Kidney (tissue), 22 donors: ENCODE measurements at places on chromosomes 3 and 15.

- no peaks in the 10 kb centered on the region for H3K36me3 ChIP-seq
- no peak for DNase-seq
These were observed 261.0 kb downstream of the SHQ1 start for GRCh38 chr3:72587282-72587681.

GRCh38 chr15:83435202-83435601, 11.9 kb upstream of the SH3GL3 start:
- H3K27ac ChIP-seq = no peak overlapping the region
- no peak for DNase-seq
- no peaks in the 10 kb centered on the region for H3K36me3 ChIP-seq
- no peak overlapping the region for H3K4me3 ChIP-seq
- H3K4me1 ChIP-seq = no peaks in the 10 kb centered on the region

GRCh38 chr3:152839511-152839910, 4.6 kb downstream of the P2RY1 start:
- no peak overlapping the region for H3K4me3 ChIP-seq
- no peaks in the 10 kb centered on the region for H3K27me3 ChIP-seq
- peaks cover 3% of the 10 kb centered on the region for H3K4me1 ChIP-seq
- H3K27ac ChIP-seq = no peak overlapping the region

DNA sequence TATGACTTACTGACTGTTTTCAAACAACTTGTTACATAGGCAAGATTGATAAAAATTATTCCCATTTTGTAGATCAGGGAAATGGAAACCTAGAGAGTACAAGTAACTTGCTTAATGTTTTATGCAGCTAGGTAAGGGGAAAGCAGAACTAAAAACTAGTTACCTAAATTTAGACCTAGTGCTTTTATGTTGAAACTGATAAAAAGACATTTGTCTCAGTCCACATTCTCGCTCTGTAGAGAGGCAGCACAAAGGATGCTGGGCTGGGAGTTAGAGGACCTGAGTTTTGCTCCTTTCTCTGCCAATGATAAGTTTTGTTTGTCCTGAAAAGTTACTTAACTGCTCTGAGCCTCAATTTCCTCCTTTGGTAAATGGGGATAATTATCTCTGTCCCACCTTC, 17.4 kb downstream of the TIMP4 start:
- H3K27me3 ChIP-seq = no peaks in the 10 kb centered on the region
- H3K27ac ChIP-seq = no peak overlapping the region
- no peaks in the 10 kb centered on the region for H3K4me1 ChIP-seq

GRCh38 chr3:140883428-140884040, 58.1 kb upstream of the SLC25A36 start:
- no peaks in the 10 kb centered on the region for H3K27me3 ChIP-seq
- no peaks in the 10 kb centered on the region for H3K36me3 ChIP-seq
- H3K4me1 ChIP-seq = no peaks in the 10 kb centered on the region
- H3K4me3 ChIP-seq = no peak overlapping the region

DNA sequence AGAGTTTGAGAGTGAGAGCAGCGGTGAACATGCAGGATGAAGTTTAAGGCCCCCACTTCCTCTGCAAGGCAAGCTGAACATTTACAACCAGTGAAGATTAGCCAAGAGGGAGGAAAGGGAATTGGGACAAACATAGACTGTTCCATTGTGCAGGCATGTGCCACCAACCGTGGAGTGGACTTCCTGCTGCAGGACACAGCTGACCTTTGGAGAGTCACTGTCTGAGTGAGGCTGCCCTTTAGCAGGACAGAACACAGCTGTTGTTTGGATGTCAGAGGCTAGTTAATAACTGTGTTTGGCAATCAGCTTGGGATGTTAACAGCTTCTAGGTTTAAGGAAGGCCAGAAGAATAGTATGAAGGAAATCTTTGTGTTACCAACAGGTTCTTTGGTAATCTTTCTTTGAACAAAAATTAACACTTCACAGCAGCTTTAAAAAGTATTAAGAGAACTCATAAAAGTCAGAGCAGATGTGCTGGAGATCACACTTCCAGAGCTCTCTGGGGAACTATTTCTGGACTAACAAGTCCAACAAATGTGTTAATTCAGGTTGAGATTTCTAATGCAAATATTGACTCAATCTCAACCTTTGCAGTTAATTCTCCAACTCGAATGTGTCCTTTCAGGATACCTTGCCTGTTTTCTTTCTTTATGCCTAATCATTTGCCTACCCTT, 31.4 kb downstream of the CTDSPL start:
- peaks cover 10% of the 10 kb centered on the region for H3K4me1 ChIP-seq
- H3K27me3 ChIP-seq = no peaks in the 10 kb centered on the region
- DNase-seq = peak; percentile 73
- no peaks in the 10 kb centered on the region for H3K36me3 ChIP-seq
- H3K4me3 ChIP-seq = peak overlapping the region; percentile 12
- H3K27ac ChIP-seq = peak overlapping the region; percentile 41

DNA sequence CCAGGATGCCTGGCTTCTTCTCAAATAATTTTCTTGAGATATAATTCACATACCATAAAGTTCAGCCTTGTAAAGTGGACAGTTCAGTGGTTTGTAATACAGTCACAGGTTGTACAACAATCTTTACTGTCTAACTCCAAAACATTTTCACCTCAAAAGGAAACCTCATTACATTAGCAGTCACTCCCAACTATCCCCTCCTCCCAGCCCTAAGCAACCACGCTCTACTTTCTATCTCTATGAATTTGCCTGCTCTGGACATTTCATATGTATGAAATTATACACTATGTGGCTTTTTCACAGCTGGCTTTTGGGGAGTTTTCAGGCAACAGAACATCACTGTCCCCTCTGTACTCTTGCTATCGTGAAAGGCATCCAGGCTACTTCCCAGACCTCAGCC, 17.5 kb downstream of the TGM5 start:
- no peaks in the 10 kb centered on the region for H3K27me3 ChIP-seq
- H3K27ac ChIP-seq = no peak overlapping the region
- H3K36me3 ChIP-seq = no peaks in the 10 kb centered on the region
- H3K4me3 ChIP-seq = no peak overlapping the region
- peaks cover 2% of the 10 kb centered on the region for H3K4me1 ChIP-seq
- DNase-seq = no peak

GRCh38 chr3:8328967-8329366, 172.7 kb upstream of the LMCD1 start:
- H3K4me1 ChIP-seq = no peaks in the 10 kb centered on the region
- H3K27ac ChIP-seq = no peak overlapping the region
- no peaks in the 10 kb centered on the region for H3K27me3 ChIP-seq
- no peak for DNase-seq
- no peak overlapping the region for H3K4me3 ChIP-seq

GRCh38 chr15:86183596-86184491, 104.2 kb downstream of the AGBL1 start:
- no peak overlapping the region for H3K4me3 ChIP-seq
- H3K27ac ChIP-seq = no peak overlapping the region
- H3K36me3 ChIP-seq = no peaks in the 10 kb centered on the region

DNA sequence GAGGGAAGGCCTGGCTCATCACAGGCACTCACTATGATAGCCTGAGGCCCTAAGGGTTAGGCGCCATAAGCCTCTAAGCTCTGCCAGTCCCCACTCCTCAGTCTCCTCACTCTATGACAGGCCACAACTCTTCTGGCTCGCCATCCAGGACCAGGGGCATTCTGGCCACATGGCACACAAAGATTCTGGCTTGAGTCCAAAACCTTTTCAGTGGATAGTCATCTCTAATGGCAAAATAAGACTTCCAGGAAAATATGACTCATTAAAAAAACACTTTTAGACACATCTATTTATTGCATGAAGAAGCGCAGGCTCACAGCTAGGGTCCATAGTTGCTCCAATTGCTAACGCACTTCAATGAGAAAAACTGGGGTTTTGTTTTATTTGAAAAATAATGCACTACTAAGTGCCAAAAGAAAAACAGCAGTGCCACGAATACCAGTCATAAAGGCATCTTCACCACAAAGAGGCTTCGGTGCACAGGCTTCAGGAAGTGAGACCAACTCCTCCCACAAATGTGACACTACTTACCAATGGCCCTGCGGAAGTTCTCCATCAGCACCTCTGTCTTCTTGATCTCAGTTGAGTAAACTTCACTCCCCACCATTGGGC, 11.1 kb downstream of the RUVBL1 start:
- peaks cover 3% of the 10 kb centered on the region for H3K4me1 ChIP-seq
- no peak overlapping the region for H3K27ac ChIP-seq
- DNase-seq = no peak
- peaks cover 8% of the 10 kb centered on the region for H3K36me3 ChIP-seq

DNA sequence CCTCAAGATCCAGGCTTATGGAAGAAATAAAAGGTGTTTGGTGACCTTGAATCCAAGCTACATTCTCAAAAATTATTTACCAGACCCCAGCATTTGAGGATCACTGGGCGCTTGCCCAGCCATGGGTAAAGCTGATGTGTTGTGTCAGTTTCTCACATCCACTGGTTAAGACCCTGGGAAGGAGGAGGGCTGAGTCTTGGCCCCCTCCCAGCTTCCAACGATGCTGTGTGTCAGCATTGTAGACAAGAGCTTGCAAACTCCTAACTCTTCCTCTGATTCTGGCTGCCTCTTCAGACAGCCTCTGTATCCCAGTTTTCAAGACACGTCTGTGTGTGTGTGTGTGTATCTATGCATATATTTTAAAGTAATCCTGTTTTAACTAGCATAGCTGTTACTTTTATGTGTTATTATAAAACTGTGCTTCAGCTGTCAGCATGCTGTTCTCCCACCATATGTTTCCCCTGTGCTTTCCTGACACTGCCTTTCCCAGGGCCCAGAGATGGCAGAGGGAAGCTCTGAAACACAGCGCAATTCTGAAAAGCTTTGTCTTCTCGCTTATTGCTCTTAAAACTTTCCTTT, 157.3 kb upstream of the LRRN1 start:
- no peaks in the 10 kb centered on the region for H3K27me3 ChIP-seq
- H3K27ac ChIP-seq = no peak overlapping the region
- no peaks in the 10 kb centered on the region for H3K4me1 ChIP-seq
- no peak for DNase-seq
- H3K36me3 ChIP-seq = no peaks in the 10 kb centered on the region

DNA sequence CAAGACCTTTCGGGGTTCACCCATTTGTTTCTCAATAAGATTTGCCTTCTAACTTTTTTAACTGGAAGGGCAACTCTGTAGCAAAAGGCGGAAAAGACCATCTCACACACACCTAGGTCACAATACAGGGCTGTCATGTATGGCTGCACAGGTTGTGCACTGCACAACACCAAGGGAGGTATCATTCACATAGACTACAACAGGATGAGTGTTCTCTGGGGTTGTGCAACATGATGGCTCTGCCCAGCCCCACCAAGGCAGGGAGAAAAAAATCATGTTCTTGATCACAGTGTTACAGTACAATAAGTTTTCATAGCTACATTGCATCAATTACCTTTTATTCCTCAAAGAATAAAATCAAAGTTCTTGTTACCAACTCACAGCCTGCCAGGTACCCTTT, 52.8 kb downstream of the ANXA2 start:
- H3K27me3 ChIP-seq = no peaks in the 10 kb centered on the region
- H3K27ac ChIP-seq = no peak overlapping the region
- H3K4me1 ChIP-seq = no peaks in the 10 kb centered on the region
- H3K36me3 ChIP-seq = peaks cover 15% of the 10 kb centered on the region
- DNase-seq = no peak
- no peak overlapping the region for H3K4me3 ChIP-seq

DNA sequence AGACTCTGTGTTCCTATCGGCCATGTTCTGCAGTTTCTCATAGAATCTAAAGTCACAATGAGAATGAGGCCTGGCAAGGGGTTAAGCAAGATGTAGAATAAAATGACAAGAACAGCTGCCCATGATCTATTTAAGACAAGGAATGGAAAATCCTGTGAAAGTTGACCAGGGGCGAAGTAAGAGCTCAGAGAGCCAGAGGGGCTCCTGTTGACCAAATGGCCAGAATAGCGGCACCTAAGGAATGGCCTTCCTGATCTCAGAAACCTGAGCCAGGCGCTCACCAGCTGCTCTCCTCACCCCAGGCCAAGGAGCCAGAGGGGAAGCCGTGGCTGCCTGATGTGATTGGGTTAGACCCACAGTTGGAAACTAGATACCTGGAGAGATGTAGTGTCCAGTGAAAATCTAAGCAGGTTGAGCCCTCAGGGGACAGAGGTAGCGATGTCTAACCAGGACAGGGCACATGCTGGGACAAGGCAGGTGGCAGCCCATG, 106.1 kb upstream of the NDN start:
- no peaks in the 10 kb centered on the region for H3K27me3 ChIP-seq
- H3K27ac ChIP-seq = no peak overlapping the region
- no peak overlapping the region for H3K4me3 ChIP-seq
- DNase-seq = no peak
- H3K36me3 ChIP-seq = no peaks in the 10 kb centered on the region

DNA sequence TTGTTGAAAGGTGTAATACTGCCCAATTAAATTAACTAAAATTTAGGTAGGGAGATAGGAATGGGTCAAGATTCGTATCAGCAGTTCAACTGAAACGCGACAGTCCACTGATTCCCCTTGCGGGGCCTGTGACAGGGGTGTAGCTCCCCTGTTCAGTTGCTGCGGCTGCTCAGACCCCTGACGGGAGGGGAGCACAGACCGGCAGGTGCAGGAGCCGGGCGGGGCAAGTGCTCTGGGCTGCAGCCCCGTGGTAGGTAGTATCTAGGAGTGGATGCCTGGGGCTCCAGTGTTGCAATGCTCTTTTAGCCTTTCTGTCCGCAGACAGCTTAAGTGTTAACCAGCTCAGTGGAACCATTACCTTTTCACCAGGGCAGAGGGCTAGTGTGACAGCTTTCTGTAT, 164.9 kb downstream of the ROBO2 start:
- no peak overlapping the region for H3K4me3 ChIP-seq
- no peaks in the 10 kb centered on the region for H3K4me1 ChIP-seq
- H3K36me3 ChIP-seq = no peaks in the 10 kb centered on the region
- no peaks in the 10 kb centered on the region for H3K27me3 ChIP-seq
- H3K27ac ChIP-seq = no peak overlapping the region

GRCh38 chr15:61888074-61888780, 172.0 kb downstream of the VPS13C start:
- H3K36me3 ChIP-seq = peaks cover 13% of the 10 kb centered on the region
- H3K4me1 ChIP-seq = no peaks in the 10 kb centered on the region
- no peak for DNase-seq
- no peaks in the 10 kb centered on the region for H3K27me3 ChIP-seq

- H3K4me1 ChIP-seq = no peaks in the 10 kb centered on the region
- no peaks in the 10 kb centered on the region for H3K27me3 ChIP-seq
- no peak for DNase-seq
- peak overlapping the region; percentile 5 for H3K27ac ChIP-seq
These were observed 123.2 kb downstream of the RAP2B start for GRCh38 chr3:153285194-153285641.

- H3K36me3 ChIP-seq = no peaks in the 10 kb centered on the region
- no peak overlapping the region for H3K27ac ChIP-seq
- no peaks in the 10 kb centered on the region for H3K27me3 ChIP-seq
- H3K4me3 ChIP-seq = no peak overlapping the region
- no peaks in the 10 kb centered on the region for H3K4me1 ChIP-seq
These were observed 20.6 kb downstream of the CCDC13 start for GRCh38 chr3:42752441-42752840.

GRCh38 chr15:99385865-99386264, 134.6 kb downstream of the LRRC28 start:
- H3K4me1 ChIP-seq = peaks cover 5% of the 10 kb centered on the region
- DNase-seq = peak; percentile 85
- no peak overlapping the region for H3K27ac ChIP-seq
- H3K27me3 ChIP-seq = no peaks in the 10 kb centered on the region

- no peaks in the 10 kb centered on the region for H3K36me3 ChIP-seq
- no peaks in the 10 kb centered on the region for H3K4me1 ChIP-seq
- no peaks in the 10 kb centered on the region for H3K27me3 ChIP-seq
- no peak for DNase-seq
- no peak overlapping the region for H3K4me3 ChIP-seq
These were observed 394.7 kb downstream of the FGF12 start for GRCh38 chr3:192332386-192333291.
